Stimulated activated CD4-positive, alpha-beta T cell treated with anti-CD3 and anti-CD28 coated beads, Interleukin-1b, Interleukin-23, amount 100 ng/mL, for 1 hour (primary cell): ENCODE measurements at places on chromosomes 11 and 22.

- no peak for DNase-seq
Measured at GRCh38 chr11:132126973-132127899, 756.8 kb downstream of the NTM start.

- no peak for DNase-seq
Measured at GRCh38 chr11:26109658-26110368, 222.1 kb upstream of the ANO3 start.

DNA sequence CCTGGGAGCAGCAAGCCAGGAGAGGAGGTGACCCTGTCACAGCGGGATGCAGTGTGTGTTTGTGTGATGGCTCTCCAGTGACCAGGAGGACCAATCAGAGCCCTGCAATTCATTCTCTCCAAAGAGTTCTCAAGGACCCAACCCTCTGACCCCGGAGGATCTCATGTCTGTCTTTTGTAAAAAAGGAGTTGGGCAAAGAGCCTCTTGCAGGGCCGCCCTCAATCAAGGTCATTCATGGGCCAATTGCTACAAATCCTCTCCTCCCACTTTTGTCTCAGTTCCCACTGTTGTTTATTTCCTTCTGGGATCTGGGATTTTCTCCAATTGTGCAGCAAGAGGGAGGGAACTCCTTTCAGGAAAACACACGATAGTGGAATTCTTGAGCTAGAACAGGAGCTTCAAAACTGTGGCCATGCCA lies 4.0 kb downstream of the TECTA start:
- DNase-seq: no peak

DNA sequence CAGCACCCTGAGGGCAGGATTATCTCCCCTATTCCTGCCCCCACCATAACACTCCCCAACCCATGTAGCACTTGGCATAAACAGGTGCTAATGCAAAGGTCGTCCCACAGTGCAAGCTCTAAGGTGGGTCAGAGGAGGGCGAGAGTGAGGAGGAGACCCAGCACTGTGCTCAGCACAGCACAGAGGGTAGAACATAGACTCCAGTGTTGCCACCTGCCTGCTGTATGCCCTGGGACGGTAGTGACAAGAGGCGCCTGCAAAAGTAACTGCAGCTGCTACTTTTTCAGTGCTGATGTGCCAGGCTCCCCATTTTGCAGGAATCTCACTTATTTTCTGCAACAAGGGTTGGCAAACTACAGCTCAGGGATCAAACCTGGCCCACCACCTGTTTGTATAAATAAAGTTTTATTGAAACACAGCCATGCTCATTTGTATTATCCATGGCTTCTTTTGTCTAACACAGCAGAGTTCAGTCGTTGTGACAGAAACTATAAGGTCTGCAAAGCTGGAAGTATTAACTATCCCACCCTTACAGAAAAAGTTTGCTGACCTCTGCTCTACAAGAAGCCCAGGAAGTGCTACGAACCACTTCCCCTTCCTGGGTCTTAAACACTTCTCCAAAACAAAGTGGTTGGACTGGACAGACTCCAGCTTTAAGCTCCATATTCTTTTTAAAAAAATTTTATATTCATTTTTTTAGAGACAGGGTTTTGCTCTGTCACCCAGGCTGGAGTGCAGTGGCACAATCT lies 16.9 kb upstream of the CDC42BPG start:
- DNase-seq: no peak

- DNase-seq: no peak
Measured at GRCh38 chr22:29798318-29798717, 31.1 kb downstream of the UQCR10 start.

- peak; percentile 32 for DNase-seq
Measured at GRCh38 chr11:65181569-65182257, at the start of gene CAPN1. Gene CAPN1 (plus strand): TSS chr11:65181928. CDS start chr11:65182702, 774 bp downstream.

DNA sequence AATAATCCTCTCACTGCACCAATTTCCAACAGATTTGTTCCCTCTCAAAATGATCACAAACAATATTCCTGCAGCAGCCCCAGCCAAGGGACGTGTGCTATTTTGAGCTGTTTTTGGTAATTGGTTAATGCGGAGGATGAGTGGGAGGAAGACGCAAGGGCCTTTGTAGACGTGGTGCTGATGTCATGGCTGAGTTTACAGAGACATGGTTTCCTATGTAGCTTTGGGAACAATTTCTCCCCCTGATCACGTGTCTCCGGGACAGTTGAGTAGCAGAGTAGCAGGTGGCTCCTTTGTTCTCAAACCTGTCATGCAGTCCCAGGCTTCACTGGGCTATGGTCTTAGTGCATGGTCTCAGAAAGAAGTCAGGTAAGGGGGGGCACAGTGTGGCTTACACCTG lies 183.2 kb upstream of the NECTIN1 start:
- no peak for DNase-seq

DNA sequence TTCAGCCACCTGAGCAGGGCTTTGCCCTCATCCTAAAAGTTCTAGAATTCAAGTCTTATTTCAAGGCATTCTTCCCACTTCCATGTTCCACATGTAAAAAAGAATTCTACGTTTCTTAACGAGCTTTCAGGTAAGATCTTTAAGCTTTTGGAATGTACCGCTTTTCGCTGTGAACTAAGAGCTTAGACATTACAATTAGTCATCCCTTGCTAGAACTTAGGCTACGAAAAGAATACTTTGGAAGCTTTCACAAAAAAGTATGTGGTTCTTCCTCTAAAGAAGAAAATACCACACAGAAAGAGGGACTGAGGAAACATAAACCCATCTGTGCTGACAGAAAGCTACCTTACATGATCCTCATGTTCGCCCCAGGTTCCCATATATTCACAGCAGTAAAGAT lies 1.9 kb downstream of the NUMA1 start:
- DNase-seq: no peak

DNA sequence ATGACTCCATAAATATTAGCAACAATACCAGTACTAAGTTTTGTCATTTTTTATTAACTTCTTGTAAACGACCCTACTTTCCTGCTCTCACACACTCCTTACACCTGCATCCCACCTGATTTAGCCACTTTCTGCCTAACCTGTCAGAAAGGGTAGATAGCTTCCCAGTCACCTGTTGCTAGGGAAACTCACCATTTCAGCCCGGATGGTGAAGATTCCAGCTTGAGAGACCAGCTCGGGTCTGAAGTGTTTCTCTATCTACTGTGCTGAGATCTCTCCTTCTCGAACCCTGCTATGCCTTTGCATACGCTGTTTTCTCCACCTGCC lies at the start of gene PARVG:
Gene PARVG, plus strand, starts transcription at position 220 of the 327 bp plus-strand sequence. CDS start 2,405 bp downstream, outside the sequence.
- DNase-seq: no peak

- DNase-seq: no peak
Measured at GRCh38 chr11:124891373-124891861, 6.2 kb downstream of the ROBO4 start.

DNA sequence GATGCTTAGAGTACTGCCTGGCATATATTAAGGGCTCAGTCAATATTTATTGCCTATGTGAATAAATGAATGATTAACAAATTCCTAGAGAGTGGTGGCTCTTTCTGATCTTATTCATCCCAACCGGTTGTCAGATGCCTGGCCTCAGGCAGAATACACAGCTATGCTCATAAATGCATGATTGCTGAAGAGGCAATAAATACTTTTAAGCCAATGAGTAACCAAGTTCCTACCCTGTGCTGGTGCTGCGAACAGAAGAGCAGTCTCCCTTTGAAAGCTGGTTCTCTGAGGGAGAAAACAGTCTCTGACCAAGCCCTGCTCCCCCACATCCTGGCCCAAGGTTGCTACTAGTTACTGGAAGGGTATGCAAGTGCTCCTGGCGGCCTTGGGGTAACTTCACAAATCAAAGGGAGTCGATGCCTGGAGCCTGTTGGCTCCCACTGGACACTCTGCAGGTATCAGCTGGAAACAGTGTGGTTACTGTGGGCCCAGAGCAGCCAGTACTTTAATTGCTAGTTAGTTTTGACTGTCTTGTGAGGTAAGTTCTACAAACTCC lies 2.8 kb downstream of the USH1C start:
- no peak for DNase-seq

- DNase-seq: no peak
Measured at GRCh38 chr11:35617687-35618496, at the start of gene FJX1. Gene FJX1 (plus strand): TSS chr11:35618460. CDS start chr11:35618637, 177 bp downstream.

DNA sequence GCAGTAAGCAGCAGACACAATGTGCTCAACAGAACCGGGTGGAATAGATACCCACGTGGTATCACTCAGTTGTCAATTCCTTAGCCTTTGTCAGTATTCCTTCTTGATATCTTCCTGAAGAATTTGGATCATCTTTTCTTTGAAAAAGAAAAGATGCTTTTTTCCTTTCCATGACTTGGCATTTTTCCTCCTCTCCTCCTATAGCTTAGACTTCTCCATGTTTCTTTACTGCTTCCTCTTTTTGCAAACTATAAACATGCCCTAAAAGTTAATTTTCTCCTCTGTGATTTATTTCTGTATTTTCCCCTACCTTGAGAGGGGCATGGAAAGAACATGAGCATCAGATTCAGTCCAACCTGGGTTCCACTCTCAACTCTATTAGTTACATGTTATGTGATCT lies 11.7 kb downstream of the CBLIF start:
- no peak for DNase-seq

DNA sequence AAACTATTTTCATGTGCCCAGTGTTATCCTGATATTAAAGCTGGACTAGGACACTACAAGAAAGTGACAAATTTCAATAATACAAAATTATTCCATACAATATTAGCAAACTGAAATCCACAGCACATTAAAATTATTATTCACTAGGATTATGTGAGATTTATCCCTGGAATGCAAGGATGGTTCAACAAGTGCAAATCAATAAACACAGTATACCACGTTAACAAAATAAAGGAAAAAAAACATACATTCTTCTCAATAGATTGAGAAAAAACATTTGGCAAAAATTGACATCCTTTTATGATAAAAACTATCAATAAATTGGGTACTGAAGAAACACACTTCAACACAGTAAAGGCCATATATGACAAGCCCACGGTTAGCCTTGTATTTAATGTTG lies 1758.2 kb upstream of the RAG2 start:
- no peak for DNase-seq

- peak; percentile 19 for DNase-seq
Measured at GRCh38 chr22:29689880-29690213, 30.0 kb upstream of the CABP7 start.

- DNase-seq: no peak
Measured at GRCh38 chr11:44694443-44694842, 32.3 kb upstream of the TSPAN18 start.

DNA sequence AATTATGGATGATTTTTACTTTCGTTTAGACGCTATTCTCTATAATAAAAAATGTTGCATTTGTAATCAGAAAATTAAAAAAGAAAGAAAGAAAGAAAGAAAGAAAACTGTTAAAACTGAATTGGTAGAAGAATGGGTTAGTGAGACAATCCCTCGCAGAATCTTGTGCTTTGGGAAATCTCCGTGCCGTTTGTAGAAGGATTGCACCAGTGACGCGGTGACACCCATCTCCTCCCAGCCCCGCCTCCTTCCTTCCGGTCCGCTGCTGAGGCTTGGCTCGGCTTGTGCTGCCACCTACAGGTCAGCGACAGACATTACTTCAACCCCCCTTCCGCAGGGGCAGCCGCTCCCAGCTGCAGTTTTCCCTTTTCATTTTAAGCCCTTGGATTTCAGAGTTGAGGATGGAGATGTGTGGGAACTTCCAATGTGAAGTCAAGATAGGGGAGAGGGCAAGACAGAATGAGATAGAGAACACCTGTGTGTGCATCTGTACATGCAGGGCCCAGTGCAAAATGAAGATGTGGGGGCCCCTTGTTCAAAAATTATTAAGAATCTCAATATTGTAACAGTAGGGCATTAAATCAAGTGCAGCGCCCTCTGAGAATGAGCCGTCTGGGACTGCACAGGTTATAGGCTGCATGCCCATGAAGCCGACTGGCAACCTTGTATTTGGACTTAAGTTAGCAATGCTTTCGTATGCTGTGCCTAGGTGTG lies 41.1 kb downstream of the TST start:
- peak; percentile 80 for DNase-seq

DNA sequence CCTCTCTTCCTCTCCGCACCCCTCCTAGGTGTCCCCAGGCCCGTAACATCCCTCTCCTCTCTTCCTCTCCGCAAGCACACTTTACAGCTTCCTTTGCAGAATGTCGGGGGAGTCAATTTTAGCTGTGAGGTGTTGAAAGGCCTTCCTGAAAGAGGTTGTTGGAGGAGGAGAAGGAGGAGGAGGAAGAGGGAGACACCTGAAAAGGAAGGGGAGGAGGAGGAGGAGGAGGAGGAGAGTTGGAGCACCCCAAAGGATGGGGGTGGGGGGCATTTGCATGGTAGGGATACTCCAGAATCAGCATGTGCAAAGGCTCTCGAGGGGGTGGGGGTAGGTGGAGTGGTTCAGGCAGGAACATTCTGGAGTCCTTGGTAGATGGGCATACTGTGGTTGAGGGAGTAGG lies 1045.1 kb downstream of the TBC1D22A start:
- no peak for DNase-seq

DNA sequence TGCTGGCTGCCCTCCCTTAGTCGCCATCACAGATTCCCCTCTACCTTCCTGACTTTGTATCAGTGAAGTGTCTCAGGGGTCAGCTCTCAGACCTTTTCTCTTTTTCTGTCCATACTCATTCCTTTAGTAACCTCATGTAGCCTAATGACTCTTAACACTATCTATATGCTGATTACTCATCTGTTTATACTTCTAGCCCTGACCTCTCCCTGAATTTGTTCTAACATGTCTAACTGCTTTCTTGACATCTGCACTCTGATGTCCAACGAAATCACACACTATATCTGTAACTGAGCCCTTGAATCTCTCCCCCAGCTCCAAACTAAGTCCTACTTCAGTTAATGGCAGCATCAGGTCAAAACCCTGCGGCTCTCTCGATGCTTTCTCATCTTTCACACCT lies 135.8 kb upstream of the TIMP3 start:
- DNase-seq: no peak

DNA sequence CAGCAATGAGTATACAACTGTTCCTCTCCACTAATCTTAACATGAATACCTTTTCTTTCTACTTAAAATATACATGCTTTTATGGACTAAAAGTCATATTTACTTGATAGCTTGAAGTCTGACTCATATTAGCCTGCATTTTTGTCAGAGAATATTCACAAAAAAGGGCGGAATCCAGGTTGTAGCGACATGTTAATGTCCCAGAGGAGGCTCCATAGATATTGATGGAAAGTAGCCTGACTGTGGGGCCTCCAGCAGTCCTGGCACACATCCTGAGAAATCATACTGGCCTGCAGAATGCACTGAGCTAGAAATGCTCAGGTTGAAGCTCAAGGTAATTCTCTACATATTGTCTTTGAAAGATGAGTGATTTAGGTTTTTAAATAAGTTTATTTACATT lies 1051.1 kb downstream of the NTM start:
- no peak for DNase-seq
